Liver (tissue), 10 donors: ENCODE measurements at places on chromosomes 7 and 10. TPM values are rescaled to one million over a fixed set of nuclear protein-coding genes. Genes with fewer than 3 reads are reported as not detected.

GRCh38 chr10:49666054-49666615, 13.3 kb upstream of the C10orf53 start:
- H3K27ac ChIP-seq = no peak overlapping the region
- no peaks in the 10 kb centered on the region for H3K4me1 ChIP-seq
- DNase-seq = no peak

- no peak for DNase-seq
- H3K27me3 ChIP-seq = no peaks in the 10 kb centered on the region
- no peaks in the 10 kb centered on the region for H3K4me1 ChIP-seq
- no peak overlapping the region for H3K4me3 ChIP-seq
Measured at GRCh38 chr7:135901585-135902540, 75.3 kb downstream of the MTPN start.

The ST8SIA6 gene
- 1.5 TPM for total RNA-seq

The MOGAT3 gene
- total RNA-seq = 4.2 TPM
